Activated T-helper 1 cell treated with anti-CD3 and anti-CD28 coated beads, Interleukin-12 subunit alpha, Interleukin-12 subunit beta, Interleukin-2, Interleukin-4 antibody, amounts not matched to agents 30 ng/mL and 10 ng/mL and 1 ng/mL, durations not matched to agents 14 hours and 24 hours and 36 hours (primary cell): ENCODE measurements at places on chromosomes 5 and 9. TPM values are rescaled to one million over a fixed set of nuclear protein-coding genes. Genes with fewer than 3 reads are reported as not detected.
A peak's percentile ranks its signal among the peaks of the same experiment; 100 is the strongest.

Gene SLC46A2
- not detected in 2 replicates for total RNA-seq

Gene MTAP
- total RNA-seq, result 55.5 and 62.2 TPM in 2 replicates

Gene HABP4
- 10.8 and 11.1 TPM in 2 replicates for total RNA-seq

DNA sequence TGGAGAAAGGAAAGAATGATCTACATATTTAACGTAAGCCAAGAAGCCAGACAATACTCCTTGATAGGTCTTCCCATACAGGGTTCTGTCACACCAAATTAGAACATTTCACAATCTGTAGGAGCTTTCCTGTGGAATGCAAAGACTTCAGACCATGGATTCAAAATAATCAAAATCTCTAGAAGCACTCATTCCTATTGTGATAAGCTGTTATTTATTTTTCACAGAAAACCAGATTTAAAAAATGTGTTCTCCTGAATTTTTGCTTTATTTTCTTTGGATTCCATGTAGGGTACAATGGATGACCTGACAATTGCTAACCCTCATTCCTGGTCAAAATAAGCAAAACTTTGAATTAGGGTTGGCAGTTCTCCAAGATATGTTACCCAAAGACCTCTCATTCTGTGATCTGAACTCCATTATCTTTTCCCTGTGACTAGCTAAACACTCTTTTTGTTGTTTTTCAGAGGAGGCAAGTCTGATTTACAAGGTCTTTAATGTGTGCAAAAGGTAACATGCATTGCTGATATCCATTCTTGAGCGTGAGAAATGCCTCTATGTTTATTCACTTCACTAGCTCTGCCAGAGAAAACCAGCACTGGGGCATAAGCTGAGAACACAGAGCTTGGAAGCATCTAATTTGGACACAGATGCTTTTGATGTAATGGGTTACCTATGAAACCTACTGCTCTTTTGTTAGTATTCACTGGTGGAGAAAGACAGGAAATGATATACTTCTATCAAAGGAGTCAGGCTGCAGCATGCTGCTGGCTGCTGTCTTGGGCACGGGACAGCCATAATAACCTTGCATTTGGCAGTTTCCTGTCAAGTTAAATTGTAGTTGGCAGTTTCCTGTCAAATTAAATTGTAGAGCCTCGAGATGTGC, 31.4 kb downstream of the ACTBL2 start:
- no peak overlapping the region for H3K27ac ChIP-seq
- no peak for DNase-seq
- peaks cover 2% of the 10 kb centered on the region for H3K27me3 ChIP-seq
- no peaks in the 10 kb centered on the region for H3K36me3 ChIP-seq

DNA sequence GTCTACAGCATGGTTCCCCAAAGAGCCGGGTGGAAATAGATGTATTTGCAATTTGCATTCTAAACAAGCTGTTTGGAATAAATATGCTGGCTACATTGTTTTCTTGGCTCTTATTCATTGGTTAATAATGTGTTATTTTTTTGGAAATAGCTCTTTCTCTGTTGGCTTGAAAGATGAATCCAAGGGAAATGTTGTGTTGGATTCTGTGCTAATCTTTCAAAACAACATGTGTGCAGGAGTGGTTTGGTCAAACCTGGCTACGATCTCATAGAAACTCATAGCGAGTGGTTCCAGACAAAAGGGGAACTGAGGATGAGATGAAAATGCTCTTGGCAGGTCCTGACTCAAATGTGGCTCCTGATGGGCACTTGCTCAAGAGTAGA, 63.7 kb upstream of the CXCL14 start:
- no peak overlapping the region for H3K4me3 ChIP-seq
- no peaks in the 10 kb centered on the region for H3K36me3 ChIP-seq
- H3K4me1 ChIP-seq, result no peaks in the 10 kb centered on the region
- H3K27ac ChIP-seq, result no peak overlapping the region

DNA sequence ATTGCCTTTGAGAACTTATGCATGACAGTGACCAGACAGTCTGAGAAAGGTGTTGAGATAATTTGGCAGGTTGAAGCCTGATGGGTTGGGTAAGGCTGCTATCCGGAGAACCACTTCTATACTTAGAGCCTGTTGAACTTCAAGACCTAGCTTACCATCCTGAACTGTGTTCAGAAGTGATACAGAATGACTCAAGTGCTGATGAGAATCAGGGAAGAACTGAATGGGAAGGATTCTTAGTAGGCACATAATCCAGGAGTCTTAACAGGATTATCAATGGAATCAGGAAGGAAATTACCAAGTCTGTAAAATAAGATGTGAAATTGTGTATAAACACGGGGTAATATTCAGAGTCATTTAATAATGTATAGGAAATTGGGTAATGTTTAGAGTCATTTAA, 9.0 kb upstream of the PAPPA start:
- no peaks in the 10 kb centered on the region for H3K27me3 ChIP-seq
- H3K36me3 ChIP-seq, result no peaks in the 10 kb centered on the region
- no peak overlapping the region for H3K4me3 ChIP-seq
- no peak for DNase-seq

GRCh38 chr5:95086927-95087815, 197.7 kb downstream of the MCTP1 start:
- H3K4me1 ChIP-seq, result peaks cover 2% of the 10 kb centered on the region
- H3K27ac ChIP-seq, result no peak overlapping the region
- H3K27me3 ChIP-seq, result peaks cover 5% of the 10 kb centered on the region
- no peak overlapping the region for H3K4me3 ChIP-seq

DNA sequence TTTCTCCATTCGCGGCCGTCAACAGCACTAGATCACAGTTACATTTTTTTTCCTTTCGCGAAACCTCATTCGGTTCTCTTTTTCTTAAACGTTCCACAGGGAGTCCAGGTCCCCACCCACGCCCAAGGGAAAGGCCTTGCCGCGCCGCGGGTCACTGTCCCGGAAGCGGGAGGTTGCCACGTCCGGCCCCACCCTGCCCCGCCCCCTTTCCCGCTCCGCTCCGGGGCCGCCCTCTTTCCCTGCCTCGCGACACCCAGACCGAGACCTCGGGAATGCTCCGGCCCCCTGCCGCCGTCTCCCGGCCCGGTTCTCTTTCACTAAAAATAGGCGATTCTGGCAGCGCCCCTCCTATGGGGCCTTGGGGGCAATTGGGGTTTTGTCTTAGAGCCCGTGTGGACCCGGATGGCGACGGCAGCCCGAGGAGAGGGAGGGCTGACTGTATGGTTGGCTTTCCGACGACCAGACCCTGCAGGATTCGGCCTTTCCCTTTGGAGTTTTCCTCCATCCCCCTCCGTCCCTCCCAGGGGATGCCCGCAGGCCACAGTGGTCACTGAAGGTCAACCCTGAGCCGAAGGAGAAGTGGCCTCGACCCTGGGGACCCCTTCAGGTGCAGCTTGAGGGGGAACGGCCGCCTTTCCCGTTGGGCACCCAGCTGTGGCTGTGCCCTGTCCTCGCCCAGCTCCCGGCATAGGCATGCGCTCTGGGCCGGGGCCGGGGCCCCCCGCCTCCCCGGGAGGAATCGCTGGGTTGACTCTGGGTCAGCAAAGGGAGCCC, 2.8 kb upstream of the RACK1 start:
- peak overlapping the region; percentile 94 for H3K4me3 ChIP-seq
- no peaks in the 10 kb centered on the region for H3K27me3 ChIP-seq
- peaks cover 41% of the 10 kb centered on the region for H3K36me3 ChIP-seq
- H3K4me1 ChIP-seq, result peaks cover 64% of the 10 kb centered on the region
- peak; percentile 77 for DNase-seq

- peaks cover 3% of the 10 kb centered on the region for H3K27me3 ChIP-seq
- no peaks in the 10 kb centered on the region for H3K36me3 ChIP-seq
- H3K4me3 ChIP-seq, result no peak overlapping the region
- DNase-seq, result no peak
- H3K27ac ChIP-seq, result no peak overlapping the region
- H3K4me1 ChIP-seq, result peaks cover 2% of the 10 kb centered on the region
Measured at GRCh38 chr9:78357165-78357873, 60.4 kb downstream of the PSAT1 start.

DNA sequence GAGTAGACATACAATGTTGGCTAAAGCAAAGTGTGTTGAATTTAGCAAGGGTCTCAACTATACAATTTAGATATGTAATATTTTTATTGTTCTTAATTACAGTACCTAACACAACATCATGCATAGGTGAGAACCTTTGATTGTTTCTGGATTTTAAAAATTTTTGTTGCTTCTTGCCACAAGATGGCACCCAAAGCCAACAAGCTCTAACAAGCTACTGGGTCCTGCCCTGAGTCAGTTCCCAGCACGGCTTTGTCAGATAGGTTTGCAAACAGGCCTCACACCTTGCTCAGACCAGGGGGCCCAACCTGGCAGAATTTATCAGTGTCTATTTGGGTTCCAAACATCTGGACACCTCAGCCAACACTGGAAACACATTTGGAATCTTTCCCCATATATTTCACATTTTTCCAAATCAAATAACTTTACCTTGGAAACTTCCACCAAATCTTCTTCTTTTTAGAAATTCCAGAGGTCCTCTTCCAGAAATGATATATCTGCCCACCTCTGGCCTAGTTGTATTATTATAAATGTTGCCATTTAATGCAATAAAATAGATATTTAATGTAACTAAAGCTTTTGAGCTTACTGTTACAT, 49.5 kb upstream of the EGFLAM start:
- no peaks in the 10 kb centered on the region for H3K4me1 ChIP-seq
- H3K27me3 ChIP-seq, result no peaks in the 10 kb centered on the region
- no peak for DNase-seq
- no peak overlapping the region for H3K27ac ChIP-seq
- H3K4me3 ChIP-seq, result no peak overlapping the region

GRCh38 chr9:69120380-69121154, 53.5 kb upstream of the TJP2 start:
- peaks cover 12% of the 10 kb centered on the region for H3K27me3 ChIP-seq
- H3K4me3 ChIP-seq, result peak overlapping the region; percentile 72
- H3K36me3 ChIP-seq, result no peaks in the 10 kb centered on the region
- no peak overlapping the region for H3K27ac ChIP-seq
- no peak for DNase-seq

GRCh38 chr9:89839449-89839848, 234.6 kb downstream of the GADD45G start:
- no peak for DNase-seq
- peaks cover 15% of the 10 kb centered on the region for H3K27me3 ChIP-seq
- no peaks in the 10 kb centered on the region for H3K36me3 ChIP-seq
- H3K4me3 ChIP-seq, result no peak overlapping the region

- no peak for DNase-seq
- H3K27ac ChIP-seq, result no peak overlapping the region
- H3K36me3 ChIP-seq, result no peaks in the 10 kb centered on the region
- no peaks in the 10 kb centered on the region for H3K4me1 ChIP-seq
Measured at GRCh38 chr5:104361932-104362331, 799.3 kb upstream of the NUDT12 start.

DNA sequence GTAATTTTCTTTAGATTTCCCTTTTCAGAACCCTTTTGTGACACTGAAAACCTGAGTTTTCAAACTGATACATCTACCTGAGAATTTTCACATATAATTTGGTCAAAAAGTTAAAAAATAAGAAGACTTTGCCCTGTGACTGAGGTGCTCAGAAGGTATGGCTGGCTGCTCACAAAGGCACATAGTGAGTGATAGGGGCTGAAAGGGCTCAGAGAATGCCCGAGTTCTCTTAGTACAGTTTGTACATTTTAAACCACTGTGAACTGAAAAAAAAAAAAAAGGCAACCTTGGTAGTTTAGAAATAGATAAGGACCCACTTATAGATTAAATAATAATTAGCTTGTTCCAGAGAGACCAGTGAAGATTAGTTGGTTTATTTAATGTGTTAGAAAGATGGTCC, 18.1 kb upstream of the PSAT1 start:
- no peak overlapping the region for H3K27ac ChIP-seq
- H3K36me3 ChIP-seq, result peaks cover 4% of the 10 kb centered on the region
- peaks cover 6% of the 10 kb centered on the region for H3K4me1 ChIP-seq

- H3K36me3 ChIP-seq, result no peaks in the 10 kb centered on the region
- no peak for DNase-seq
- H3K27me3 ChIP-seq, result no peaks in the 10 kb centered on the region
- no peak overlapping the region for H3K4me3 ChIP-seq
- no peaks in the 10 kb centered on the region for H3K4me1 ChIP-seq
- H3K27ac ChIP-seq, result no peak overlapping the region
Measured at GRCh38 chr5:41482715-41483114, 27.7 kb downstream of the PLCXD3 start.

- H3K27ac ChIP-seq, result no peak overlapping the region
- H3K36me3 ChIP-seq, result no peaks in the 10 kb centered on the region
- no peak overlapping the region for H3K4me3 ChIP-seq
- peaks cover 10% of the 10 kb centered on the region for H3K4me1 ChIP-seq
- no peaks in the 10 kb centered on the region for H3K27me3 ChIP-seq
Measured at GRCh38 chr5:16550316-16550952, 66.4 kb downstream of the RETREG1 start.

DNA sequence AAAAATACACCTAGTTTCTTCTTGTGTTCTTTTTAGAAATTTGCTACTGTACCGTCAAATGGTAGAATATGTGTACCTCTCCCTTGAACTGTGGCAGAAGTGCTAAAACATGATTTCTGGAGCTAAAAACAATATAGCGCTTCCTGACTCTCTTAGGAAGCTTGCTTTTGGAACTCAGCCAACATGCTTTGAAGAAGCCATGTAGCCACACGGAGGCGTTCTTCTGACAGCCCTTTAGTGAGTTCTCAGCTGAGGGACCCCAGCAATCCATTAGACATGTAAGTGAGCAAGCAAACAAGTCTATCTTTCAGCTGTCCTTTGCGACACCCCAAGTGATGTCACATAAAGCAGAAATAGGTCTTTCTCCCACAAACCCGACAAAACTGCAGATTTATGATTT, 917.0 kb downstream of the CDH9 start:
- no peak for DNase-seq
- no peaks in the 10 kb centered on the region for H3K36me3 ChIP-seq
- H3K4me3 ChIP-seq, result no peak overlapping the region
- no peaks in the 10 kb centered on the region for H3K4me1 ChIP-seq
